ENCODE measurements at places on chromosomes 2 and 18.

DNA sequence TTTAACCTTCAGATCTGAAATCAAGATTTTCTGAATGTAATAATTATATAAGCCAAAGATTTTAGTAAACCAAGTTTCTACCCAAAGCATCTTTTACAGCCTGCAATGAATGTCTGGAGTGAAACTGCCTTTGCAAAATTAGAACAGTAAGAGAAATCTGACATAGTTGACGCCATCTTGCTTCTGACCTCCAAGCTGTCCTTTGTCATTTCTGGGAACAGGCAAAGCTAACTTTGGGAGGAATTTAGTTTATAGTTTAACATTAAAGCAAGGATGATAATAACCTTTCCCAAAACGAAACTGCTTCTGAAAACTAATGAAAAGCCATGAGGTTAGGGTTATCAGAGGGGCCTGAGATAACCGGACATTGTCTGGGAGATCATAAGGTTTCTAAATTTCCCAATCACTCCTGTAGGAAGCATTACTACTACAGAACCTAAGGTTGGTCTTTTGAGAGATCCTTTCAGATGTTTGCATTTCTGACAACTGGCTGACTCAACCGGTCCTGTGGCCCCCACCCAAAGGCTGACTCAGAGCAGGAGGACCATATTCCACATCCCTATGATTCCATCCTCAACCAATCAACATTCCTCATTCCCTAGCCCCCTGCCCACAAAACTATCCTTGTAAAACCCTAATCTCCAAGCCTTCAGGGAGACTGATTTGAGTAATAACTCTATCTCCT, 124.5 kb downstream of the TMEM131 start:
- no peak for DNase-seq

DNA sequence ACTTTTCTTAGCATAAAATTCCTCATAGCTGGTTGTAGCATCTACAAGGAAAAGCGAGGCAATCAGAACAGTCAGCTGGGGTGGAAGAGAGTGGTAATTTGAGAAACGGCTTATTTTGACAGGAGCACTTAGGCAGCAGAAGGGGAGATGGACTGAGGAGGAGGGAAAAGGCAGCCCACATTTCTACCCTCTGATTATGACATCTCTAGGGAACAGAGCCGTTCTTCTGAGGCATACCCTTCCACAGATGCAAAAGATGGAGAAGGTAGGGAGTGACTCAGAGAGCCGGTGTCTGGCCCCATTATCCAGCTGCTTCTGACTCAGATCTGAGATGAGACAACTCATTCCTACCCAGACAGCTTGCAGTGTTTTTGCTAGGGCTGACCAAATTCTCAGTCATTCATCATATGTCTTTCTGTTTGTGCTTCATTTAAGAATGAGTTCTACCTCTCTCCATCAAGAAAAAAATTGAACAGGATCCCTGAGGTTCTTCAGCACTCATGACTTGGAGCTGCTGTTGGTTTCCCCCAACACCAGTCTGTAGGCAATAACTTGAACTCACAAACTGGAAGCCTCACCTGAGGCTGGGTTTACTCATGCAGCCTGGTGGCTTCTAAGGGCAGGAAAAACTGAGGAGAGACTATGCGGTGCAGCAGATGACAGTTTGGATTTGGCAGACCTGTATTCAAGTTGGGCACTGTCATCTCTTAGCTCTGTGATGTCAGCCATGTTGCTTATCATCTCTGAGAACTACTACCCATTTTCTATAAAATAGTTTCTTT, 15.9 kb upstream of the SEC11C start:
- no peak for DNase-seq

- no peak for DNase-seq
These were observed 53.4 kb upstream of the PROKR1 start for GRCh38 chr2:68589963-68590362.

DNA sequence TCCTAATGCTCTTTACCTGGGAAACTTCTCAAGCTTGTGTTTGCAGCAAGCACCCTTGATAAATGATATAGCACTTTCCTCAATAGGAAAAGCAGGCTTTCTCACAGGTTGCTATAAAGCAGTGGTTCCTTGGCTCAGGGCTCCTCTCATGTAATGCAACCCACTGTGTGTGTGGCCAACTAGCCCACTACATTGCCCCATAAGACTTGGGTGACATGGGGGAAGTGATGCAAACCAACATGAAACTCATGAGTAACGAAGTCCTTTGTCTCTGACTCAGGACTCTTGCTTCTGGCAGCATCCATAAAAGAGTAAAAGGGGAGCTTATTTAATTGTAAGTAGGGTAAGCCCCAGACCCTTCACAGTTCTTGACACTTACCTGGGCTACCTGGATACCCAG, 106.9 kb downstream of the COL4A4 start:
- no peak for DNase-seq

GRCh38 chr18:79754831-79755351, 42.8 kb upstream of the KCNG2 start:
- no peak for DNase-seq

GRCh38 chr2:176317199-176317598, 48.0 kb downstream of the MTX2 start:
- DNase-seq = no peak

DNA sequence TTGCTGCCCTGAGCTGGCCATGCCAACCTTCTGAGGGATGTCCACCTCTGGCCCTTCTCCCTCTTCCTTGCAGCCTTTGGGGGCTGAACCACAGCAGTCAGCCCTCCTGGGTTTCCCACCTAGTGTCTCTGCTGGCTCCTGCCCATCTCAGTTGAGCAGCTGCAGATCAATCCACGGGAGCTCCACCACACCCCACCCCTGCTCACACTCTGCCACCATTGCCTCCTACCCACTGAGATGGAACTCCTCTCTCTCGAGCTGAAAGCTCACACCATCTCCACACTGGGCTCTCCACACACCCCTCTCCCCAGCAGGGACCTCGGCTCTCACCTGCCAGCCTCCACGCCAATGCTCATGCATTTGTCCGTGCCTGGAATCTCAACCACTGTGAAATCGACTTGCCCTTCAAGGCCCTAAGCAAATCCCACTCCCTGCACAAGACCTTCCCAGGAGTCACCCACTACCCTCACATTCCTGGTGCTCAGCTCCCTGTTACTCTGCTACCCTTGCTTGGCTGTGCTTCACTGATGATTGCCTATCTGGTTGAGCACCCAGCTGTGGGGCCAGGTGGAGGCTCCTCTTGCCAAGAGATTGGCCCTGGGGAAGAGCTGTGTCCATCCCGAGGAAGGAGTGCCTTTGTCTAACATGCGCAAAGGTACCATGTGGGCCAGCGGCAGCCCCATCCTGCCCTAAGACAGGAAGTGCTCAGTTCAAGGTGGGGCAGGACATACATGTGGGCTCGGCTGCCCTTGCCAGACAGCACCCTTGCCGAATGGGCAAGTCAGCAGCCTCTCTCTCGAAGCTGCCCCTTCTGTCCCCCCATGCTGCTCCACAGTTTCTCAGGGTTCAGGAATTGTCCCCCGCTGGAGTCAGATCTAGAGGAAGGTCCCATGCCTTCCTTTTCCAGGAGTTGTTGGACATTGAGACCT, 208.7 kb downstream of the CYP26B1 start:
- no peak for DNase-seq

- no peak for DNase-seq
These were observed 11.1 kb downstream of the MSGN1 start for GRCh38 chr2:17827316-17827715.

GRCh38 chr18:57841568-57841967, 38.5 kb upstream of the ATP8B1 start:
- DNase-seq = no peak

DNA sequence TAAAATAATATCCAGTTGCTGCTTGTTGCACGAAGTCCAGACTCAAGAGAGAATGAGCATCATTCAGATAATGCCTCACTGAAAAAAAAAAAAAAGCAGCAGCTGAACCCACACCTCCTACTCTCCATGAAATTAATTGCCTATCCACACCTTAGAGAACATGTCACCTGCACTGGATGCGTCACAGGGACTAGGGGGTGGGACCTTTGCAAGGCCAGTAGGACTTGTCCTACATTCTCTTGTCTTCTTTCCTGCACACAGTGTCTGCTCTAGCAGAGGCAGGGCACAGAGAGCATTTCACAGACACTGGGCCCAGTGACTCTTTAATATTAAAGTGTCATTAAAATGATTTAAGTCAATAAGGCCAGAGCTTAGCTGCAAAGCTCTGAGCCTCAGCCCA, at the start of gene ABCA12:
Gene ABCA12 (minus strand): TSS at position 148 of the 400 bp plus-strand sequence. CDS start 418 bp downstream, outside the sequence.
- DNase-seq = no peak

GRCh38 chr2:128639120-128639477, 320.4 kb upstream of the HS6ST1 start:
- no peak for DNase-seq

GRCh38 chr2:51791496-51791895, 759.6 kb upstream of the NRXN1 start:
- DNase-seq = no peak

- DNase-seq = no peak
These were observed 369.9 kb downstream of the LPIN1 start for GRCh38 chr2:12116228-12116750.

- DNase-seq = no peak
These were observed 1.2 kb upstream of the PER2 start for GRCh38 chr2:238289574-238289973.

- no peak for DNase-seq
These were observed 40.7 kb downstream of the SLC3A1 start for GRCh38 chr2:44315945-44316344.
